ENCODE measurements at places on chromosomes 12 and 14. TPM values are rescaled to one million over a fixed set of nuclear protein-coding genes. Genes with fewer than 3 reads are reported as not detected.

Gene CSAD
- total RNA-seq, result 7.5 TPM

Gene GALNT4
- total RNA-seq, result 10.2 TPM

Gene MYL2
- not detected for total RNA-seq

DNA sequence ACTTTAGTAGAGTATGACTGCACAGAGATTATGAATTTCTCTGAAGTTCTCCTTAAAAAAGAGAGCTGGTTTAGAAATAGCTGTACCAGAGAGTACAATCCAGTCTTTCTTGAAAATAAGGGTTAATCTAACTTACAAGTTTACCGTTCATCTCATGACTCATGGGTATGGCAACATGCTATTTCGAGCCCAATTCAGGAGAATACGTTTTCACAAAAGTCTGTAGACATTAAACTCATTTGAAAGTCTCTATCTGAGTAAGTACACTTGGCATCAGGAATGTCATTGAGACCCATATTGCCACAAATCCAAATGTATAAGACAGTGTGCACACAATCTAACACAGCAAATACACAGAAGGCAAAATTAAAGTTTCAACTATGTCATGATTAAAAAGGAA lies 160.5 kb downstream of the PIK3C2G start:
- peaks cover 26% of the 10 kb centered on the region for H3K4me1 ChIP-seq
- DNase-seq, result peak; percentile 13
- no peaks in the 10 kb centered on the region for H3K36me3 ChIP-seq
- no peak overlapping the region for H3K4me3 ChIP-seq
- H3K27me3 ChIP-seq, result no peaks in the 10 kb centered on the region

- no peak overlapping the region for H3K27ac ChIP-seq
- DNase-seq, result no peak
- H3K36me3 ChIP-seq, result no peaks in the 10 kb centered on the region
- no peaks in the 10 kb centered on the region for H3K27me3 ChIP-seq
These were observed 23.3 kb downstream of the CHST11 start for GRCh38 chr12:104480012-104480411.

DNA sequence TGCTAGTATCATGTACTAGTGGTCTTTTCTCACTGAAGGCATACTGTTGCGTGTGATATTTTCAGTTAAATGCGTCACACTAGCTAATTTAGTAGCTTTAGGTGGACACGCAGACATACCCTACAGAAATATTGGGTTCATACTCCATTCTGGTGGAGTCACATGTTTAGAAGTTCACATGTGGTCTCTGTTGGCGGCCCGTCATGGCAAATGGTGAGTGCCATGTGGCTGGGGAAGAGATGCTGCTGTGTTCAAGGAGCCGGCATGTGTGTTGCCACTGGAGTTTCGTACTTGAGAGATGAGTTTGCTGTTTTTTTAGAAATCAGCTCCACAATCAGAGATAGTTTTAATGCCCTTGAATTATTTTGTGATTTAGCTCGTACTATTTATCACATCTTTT lies 454.6 kb downstream of the PCNX1 start:
- no peaks in the 10 kb centered on the region for H3K27me3 ChIP-seq
- DNase-seq, result no peak
- H3K27ac ChIP-seq, result no peak overlapping the region
- H3K36me3 ChIP-seq, result no peaks in the 10 kb centered on the region
- peaks cover 35% of the 10 kb centered on the region for H3K4me1 ChIP-seq

GRCh38 chr12:97835541-97835940 lies 372.9 kb downstream of the RMST start:
- H3K4me3 ChIP-seq, result no peak overlapping the region
- no peaks in the 10 kb centered on the region for H3K27me3 ChIP-seq
- no peaks in the 10 kb centered on the region for H3K36me3 ChIP-seq
- no peak overlapping the region for H3K27ac ChIP-seq
- DNase-seq, result no peak
- H3K4me1 ChIP-seq, result no peaks in the 10 kb centered on the region

DNA sequence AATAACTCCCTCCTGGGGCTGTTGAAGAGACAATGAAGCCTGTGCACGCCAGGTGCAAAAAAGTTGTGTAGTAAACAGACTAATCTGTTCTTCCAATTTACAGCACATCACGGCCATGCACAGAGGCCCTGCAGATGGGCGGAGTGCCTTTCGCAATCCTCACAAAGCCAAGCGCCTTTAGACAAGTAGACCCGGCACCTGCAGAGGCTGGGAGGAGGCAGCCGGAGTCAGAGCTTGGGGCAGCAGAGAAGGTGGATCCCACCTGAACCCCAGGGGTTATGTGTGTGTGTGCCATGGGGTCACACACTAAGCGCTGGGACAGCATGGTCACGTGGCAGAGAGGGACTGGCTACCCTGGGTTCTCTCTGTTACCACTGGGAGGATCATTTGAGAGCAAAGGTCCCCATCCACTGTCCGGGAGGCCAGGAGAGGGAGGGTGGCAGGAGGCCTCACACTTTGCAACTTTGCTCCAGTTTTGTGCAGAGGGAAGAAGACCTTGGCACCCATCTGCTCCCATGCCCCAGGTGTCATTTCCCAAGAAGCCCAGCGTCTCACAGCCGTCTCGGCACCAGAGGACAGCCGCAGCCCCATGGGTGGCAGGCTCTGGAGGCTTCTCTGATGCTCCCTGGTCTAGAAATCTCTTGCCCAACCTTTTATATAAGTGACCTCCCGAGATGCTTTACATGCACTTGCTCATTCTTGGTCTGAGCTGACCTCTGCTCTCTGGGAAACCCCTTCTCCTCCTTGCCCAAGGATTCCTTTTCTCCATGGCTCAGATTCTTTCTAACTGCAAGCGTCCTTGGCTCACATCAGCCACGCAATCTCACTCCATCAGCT lies 80.0 kb upstream of the DICER1 start:
- H3K4me3 ChIP-seq, result no peak overlapping the region
- DNase-seq, result no peak
- H3K27me3 ChIP-seq, result no peaks in the 10 kb centered on the region
- no peaks in the 10 kb centered on the region for H3K36me3 ChIP-seq

- peaks cover 19% of the 10 kb centered on the region for H3K4me1 ChIP-seq
- no peak for DNase-seq
- peaks cover 43% of the 10 kb centered on the region for H3K36me3 ChIP-seq
- H3K27ac ChIP-seq, result no peak overlapping the region
- H3K27me3 ChIP-seq, result no peaks in the 10 kb centered on the region
These were observed 671 bp downstream of the ESYT1 start for GRCh38 chr12:56128670-56129205.

DNA sequence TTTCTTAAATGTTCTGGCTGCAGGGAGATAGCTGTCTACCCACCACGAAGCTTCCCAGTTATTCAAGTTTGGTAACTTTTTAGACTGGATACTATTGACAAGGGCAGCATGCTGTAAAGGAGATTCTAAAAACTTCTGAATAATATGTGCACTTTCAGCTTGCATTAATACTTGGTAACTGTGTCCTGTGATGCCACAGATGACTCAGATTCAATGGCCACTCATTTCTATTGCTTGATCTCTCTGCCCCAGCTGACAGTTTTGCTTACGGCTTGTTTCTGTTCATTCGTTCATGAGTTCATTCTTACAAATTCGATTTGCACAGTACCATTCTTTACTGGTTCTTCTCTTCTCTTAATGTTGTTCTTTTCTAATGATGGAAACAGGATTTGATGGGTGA lies 142.8 kb downstream of the PELI2 start:
- H3K27ac ChIP-seq, result no peak overlapping the region
- DNase-seq, result no peak

DNA sequence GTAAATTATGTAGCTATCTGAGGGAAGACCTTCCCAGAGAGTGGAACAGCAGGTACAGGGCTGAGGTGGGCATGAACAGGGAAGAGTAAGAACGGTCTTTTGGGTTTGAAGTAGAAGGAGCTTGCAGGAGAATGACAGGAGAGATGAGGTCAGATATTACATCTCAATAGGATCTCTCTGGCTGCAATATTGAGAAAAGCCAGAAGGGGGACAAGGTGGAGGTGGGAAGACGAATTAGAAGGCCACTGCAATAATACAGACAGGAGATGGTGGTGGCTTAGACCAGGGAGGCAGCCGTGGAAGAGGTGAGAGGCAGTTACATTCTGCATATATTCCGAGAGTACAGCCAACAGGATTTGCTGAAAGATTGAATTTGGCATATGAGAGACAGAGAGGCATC lies 310.2 kb downstream of the APAF1 start:
- DNase-seq, result no peak
- no peaks in the 10 kb centered on the region for H3K27me3 ChIP-seq
- no peak overlapping the region for H3K27ac ChIP-seq
- no peak overlapping the region for H3K4me3 ChIP-seq

DNA sequence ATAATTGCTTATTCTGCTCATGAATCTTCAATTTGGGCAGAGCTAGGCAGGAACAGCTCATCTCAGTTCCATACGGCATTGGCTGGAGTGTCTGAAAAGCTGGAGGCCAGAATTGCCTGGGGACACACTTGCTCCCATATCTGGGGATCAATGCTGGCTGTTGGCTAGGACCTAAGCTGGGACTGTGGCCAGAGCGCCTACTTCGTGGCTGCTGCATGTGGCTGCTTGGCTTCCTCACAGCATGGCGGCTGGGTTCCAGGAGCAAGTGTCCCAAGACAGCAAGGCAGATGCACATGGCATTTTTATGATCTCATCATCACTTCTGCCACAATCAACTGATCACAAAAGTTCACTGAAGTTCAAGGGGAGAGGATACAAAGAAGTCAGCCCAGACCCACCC lies 200.2 kb downstream of the TTC8 start:
- H3K27me3 ChIP-seq, result no peaks in the 10 kb centered on the region
- DNase-seq, result no peak

DNA sequence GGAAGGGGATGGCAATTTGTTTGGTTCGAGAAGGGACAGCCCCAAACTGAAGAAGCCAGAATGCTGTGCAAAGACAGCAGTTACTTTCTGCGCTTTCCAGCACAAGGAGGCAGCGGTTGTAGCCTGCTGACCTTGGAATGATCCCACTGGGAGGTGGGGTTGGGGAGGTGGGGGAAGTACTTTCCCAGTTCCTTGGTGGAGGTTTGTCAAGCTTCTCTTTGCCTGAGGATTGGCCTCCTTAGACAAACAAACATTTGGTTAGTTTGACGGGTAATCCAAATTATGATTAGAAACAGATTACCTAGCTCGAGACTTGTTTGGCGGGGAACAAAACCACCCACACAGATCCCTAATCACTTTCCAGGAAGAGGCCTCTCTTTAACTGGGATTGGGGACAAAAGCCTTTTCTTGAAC lies 79.1 kb upstream of the EGLN3 start:
- no peak overlapping the region for H3K27ac ChIP-seq
- no peaks in the 10 kb centered on the region for H3K36me3 ChIP-seq
- H3K4me1 ChIP-seq, result peaks cover 13% of the 10 kb centered on the region
- H3K27me3 ChIP-seq, result no peaks in the 10 kb centered on the region
- H3K4me3 ChIP-seq, result no peak overlapping the region
- peak; percentile 64 for DNase-seq

- H3K4me3 ChIP-seq, result no peak overlapping the region
- H3K27ac ChIP-seq, result no peak overlapping the region
- no peaks in the 10 kb centered on the region for H3K27me3 ChIP-seq
These were observed 116.0 kb upstream of the LHX5 start for GRCh38 chr12:113587720-113588119.

DNA sequence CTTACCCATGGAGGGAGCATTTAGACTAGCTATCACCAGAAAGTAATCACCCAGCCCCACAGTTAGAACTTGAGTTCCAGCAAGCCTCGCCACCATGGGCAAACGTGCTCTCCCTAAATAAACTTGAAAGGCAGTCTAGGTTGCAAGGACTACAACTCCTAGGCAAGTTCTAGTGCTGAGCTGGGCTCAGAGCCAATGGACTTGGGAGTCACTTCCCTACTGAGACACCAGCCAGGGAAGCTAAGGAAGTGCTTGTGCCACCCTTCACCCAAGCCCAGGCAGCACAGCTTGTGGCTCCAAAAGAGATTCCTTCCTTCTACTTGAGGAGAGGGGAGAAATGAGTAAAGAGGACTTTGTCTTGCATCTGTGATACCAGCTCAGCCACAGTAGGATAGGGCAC lies 57.9 kb downstream of the SLCO1A2 start:
- DNase-seq, result no peak
- H3K27ac ChIP-seq, result no peak overlapping the region
- no peaks in the 10 kb centered on the region for H3K36me3 ChIP-seq
- H3K27me3 ChIP-seq, result no peaks in the 10 kb centered on the region
- H3K4me1 ChIP-seq, result no peaks in the 10 kb centered on the region

DNA sequence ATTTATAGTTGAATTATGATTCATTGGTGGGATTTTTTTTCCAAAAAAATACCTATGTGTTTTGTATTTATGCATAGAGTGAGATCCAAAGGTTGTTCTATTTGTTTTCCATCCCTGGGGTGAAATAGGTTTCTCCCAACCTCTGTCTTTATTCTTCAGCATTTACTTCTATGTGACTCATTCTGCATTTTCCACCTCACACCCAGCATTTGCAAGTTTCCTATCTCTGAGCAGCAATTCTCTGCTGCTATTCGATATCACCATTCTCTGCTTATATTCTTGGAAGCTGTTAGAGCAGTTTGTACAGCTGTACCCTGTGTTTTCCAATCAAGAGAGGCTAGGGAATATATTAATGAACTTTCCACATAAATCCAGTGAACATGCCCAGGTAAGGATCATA lies 538.9 kb downstream of the SNAPC1 start:
- H3K4me1 ChIP-seq, result no peaks in the 10 kb centered on the region
- no peak for DNase-seq
- H3K36me3 ChIP-seq, result no peaks in the 10 kb centered on the region
- H3K27ac ChIP-seq, result no peak overlapping the region
- H3K27me3 ChIP-seq, result no peaks in the 10 kb centered on the region

DNA sequence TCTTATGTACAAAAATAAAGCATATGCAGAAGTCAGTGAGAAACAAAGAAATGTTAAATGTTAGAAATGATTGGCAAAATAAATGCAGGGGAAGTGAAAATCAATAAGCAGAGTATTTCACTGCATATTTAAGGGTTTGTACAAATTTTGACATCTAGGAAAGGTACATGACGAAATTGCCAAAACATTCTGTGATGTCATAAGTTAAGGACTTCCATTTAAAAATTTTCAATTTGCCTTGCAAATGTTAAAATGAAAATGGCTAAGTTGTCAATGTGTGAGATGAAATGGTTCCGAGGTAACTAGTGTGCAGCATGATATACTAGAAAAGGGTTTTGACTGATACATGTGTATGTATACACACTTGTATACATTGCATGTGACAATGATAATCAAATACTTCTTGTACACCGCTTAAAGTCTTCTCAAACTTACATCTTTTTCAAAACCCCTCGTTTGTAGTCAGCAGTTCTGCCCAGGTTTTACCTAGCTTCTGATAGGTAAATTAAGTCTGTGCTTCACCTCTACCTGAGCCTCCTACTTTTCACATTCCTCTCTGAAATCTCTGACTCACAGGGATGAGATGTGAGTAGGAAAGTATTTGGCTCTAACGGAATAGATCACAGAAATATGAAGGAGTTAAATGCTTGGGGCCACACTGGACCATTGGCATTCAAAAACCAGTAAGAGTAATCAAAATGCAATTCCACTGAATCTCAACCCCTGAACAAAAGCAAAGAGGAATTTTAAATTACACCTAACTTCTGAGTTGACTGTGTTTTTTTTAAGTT lies 442.4 kb upstream of the FOXG1 start:
- H3K36me3 ChIP-seq, result no peaks in the 10 kb centered on the region
- H3K4me1 ChIP-seq, result no peaks in the 10 kb centered on the region
- H3K4me3 ChIP-seq, result no peak overlapping the region
- no peak for DNase-seq
- no peak overlapping the region for H3K27ac ChIP-seq
